NCI-H1092 treated with DMSO at 0.1 percent for 48 hours (cell line): ENCODE measurements at places on chromosomes 3 and 15.
A peak's percentile ranks its signal among the peaks of the same experiment; 100 is the strongest.

DNA sequence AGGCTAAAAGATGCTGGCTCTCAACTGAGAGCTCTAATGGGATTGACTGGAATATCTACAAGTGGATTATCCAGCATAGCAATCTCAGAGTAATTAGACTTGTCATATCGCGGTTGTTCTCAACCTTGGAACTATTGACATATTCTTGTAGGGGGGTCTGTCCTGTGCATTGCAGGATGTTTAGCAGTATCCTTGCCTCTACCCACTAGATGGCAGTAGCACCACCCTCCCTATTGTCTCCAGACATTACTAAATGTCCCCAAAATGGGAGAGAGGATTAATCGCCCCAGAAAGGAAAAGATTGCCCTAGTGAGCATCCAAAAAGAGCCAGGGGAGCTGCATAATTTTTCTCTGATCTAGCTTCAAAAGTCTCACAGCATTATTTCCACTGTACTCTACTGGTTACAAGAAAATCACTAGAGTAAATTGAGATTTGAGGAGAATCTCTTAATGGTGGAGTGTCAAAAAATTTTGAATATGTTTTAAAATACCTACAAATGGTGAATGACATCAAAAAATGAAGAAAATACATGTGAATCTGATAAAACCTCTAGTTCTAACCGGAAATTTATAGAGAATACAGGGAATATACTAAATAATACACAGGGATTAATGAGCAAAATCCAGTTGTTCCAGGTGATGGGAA is 388.2 kb upstream of the AGTR1 start:
- no peak for DNase-seq

- DNase-seq, result no peak
Observed at GRCh38 chr3:101729586-101729985, 5.2 kb downstream of the CEP97 start.

GRCh38 chr15:96701877-96702276 is 371.4 kb downstream of the NR2F2 start:
- no peak for DNase-seq

DNA sequence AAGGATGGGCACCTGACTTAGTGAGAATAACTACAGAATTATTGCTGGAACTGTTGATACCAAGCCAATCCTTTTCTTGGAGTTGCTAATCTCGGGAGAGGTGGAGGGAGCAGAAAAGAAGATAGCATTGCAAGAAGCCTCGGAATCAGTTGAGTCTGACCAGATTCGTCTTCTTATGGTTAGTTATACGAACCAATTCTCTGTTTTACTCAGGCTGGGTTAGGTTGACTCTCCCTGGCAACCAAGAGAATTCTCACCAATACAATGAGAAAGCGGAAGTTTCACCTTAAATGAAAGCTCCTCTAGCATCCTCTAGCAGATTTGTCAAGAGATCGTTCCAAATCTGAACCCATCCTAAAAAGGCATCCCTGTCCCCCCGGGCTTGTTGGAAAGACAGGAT is 43.5 kb upstream of the UBE2E1 start:
- no peak for DNase-seq

DNA sequence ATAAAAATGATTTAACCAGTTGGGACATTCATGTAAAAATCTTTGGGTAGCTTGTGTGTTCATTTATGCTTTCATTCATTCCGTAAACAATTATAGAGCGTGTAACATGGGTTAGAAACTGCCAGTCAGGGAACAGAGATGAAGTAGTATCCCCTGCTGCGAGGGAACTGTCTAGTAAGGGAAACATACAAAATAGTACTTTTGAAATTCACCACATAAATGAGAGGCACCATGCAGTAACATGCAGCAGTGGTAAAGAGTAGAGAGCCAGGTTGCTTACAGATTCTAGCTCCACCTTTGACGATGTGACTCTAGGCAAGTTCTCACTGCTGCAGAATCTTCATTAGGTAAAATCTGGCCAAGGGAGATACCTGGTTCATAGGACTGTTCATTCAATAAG is 938 bp downstream of the DZIP3 start:
- peak; percentile 16 for DNase-seq
